ENCODE measurements at places on chromosomes 13 and 19.
A peak's percentile ranks its signal among the peaks of the same experiment; 100 is the strongest.

DNA sequence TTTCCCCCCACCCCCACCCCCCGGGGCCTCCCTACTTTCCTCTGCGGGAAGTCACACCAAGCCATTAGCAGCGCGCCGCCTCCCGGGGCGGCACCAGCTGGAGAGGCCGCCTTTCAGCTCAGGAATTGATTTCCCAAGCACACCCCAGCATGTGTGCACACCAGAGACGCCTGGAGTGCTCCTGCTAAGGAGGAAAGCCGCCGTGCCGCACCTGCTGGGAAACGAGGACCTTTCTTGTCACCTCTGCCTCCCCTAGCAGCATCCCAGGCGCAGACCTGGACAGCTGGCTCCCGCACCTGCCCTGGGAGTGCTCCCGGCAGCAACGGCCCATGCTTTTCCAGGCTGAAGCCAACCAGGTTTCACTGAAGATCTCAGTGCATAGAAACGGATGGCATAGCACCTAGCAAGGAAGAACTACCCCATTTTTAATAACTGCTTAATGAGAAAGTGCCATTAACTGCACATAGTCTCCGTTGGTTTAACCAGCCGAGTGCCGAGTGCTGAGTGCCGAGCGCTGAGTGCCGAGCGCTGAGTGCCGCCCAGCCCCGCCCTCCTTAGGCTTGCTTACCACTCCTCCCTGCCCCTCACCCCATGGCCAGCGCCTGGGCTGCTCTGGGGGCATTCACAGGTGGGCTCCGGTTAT lies 165.0 kb downstream of the USP12 start:
- DNase-seq, result peak; percentile 44

- no peak for DNase-seq
Measured at GRCh38 chr13:24224232-24224680, 63.7 kb downstream of the SPATA13 start.

DNA sequence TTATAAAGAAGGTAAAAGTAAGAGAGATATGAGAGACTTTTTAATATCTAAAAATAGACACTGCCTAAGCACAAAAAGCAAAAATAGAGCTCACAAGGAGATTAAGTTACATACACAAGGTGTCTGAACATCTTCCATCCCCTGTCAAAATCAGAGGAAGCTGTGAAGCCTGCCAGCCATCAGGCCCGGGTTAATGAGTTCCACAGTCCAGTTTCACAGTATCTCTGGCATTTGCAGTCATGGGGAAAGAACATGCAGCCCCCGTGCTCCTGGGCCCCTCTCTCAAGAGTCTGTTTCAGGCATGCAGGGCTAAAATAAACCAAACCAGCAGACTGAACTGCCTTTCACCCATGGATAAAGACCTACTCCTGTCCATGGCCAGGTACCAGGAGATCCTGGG lies 79.2 kb downstream of the TBC1D4 start:
- no peak for DNase-seq

- no peak for DNase-seq
Measured at GRCh38 chr19:58586133-58586765, 13.1 kb upstream of the MZF1 start.

GRCh38 chr19:16462757-16463250 lies 9.0 kb downstream of the EPS15L1 start:
- peak; percentile 32 for DNase-seq

Measured in suppressor macrophage treated with lipopolysaccharide for 1 hour (primary cell).